Esophagus squamous epithelium (tissue), 5 donors: ENCODE measurements at places on chromosomes 7 and 10.

GRCh38 chr10:102599565-102600327, 44.5 kb upstream of the TRIM8 start:
- DNase-seq, result no peak

DNA sequence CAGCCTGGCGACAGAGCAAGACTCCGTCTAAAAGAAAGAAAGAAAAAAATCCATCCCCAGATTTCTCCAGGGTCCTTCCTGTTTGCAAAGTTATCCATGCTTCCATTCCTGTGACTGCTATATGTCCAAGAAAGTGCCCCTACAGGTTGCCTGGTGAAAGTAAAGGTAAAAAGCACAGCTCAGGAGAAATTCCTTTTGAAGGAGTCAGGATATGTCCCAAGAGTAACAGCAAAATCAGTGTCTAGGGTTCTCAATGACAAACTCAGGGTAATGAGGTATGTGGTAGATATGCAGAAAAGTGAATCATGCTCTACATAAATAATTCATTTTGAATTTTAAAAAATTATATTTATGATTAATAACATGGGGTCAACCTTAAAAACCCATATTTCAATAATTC, 91.5 kb downstream of the CTTNBP2 start:
- DNase-seq, result no peak

GRCh38 chr7:116798232-116798631, 64.2 kb upstream of the CAPZA2 start:
- no peak for DNase-seq

- DNase-seq, result no peak
These were observed 25.6 kb downstream of the FAM171A1 start for GRCh38 chr10:15345450-15345849.

- DNase-seq, result no peak
These were observed 458.6 kb upstream of the KLF6 start for GRCh38 chr10:4243651-4244050.

DNA sequence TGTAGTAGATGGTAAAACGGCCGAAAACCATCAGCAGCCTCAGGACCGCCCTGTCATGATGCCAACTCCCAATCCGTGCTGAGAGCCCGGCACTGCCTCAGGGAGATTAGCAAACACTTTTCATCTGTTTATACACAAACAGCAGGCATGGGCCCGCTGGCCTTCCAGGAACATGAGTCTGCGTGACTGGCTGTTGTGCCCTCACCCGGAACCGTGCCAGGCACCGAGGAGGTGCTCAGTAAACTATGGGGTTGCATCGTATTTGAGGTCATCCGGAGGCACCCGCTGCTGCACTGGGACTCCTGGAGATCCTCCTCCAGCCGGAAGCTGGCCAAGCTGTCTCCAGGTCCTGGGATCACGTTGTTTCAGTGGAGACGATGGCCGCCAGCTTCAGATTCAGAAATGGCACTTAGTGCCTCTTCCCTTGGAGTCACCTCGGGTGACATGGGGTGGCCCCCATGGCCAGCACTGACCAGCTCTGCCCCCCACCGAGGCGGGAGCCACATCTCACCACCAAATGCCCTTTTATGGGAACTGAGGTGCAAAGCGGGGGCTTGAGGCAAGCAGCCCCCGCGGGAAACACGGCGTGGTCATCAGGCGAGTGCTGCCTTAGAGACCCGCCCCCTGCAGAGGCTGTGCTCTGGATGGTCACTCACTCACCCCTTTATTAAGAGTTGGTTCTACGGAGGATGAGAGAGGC, 585.9 kb downstream of the PTPRN2 start:
- DNase-seq, result no peak

DNA sequence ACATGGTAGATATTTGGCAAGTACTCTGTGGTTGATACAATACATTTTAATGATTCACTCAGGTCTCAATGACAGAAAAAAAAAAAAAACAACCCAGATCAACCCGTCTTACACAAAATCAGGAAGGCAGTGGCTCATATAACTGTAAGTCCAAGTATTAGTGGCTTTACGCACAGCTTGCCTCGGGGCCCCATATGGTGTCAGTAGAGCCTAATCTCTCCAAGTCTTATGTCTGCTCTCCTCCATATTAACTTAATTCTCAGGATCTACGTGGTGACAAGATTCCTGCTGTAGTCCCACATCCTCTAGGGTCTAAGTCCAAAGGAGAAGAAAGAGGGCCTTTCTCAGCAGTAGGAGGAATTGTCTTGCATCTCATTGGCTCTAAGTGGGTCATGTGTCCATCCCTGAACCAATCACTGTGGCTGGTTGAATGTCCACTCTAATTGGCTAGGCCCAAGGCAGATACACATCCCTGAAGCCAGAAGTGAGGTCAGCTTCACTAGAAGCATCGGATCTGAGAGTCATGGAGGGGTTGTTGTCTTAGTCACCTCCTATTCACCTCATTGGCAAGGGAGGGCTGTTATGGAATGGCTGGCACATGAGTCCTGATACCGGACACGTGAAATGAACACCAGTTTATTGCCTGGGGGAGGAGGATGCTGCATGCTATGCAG, 20.5 kb upstream of the PLPP4 start:
- no peak for DNase-seq

DNA sequence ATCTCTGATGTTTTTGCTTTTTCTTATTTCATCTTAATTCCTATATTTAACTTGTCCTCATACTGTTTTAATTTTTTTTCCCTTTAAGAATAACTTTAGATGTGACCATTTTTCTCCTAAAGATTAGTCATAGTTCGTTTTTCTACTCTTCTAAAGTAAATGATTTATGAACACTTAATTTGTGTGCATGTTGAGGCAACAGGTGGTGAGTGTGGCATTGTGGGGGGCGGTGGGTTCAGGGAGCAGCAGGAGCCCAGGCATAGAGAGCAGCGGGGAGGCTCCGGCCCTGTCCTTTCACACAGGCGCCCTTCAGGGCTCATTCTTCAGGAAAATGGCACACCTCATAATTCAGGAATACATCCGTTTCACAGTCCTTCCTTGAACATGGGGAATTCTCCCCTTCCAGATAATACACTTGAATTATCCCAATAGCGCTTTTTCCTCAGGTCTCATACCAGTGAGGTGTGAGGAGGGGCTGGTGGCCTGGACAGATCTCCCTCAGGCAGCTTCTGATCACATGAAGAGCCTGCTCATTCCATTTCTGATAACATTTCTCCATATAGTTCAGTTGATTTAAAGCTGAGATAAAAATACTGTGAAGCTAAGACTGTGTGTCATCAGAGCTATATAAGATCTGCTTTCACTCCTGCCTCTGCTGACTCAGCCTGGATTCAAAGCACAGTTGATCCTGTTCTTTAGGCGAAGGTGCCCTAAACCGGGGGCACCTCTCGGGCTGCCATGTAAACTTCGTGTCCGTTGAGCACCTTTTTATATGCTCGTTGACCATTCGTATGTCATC, 40.2 kb downstream of the CUL1 start:
- no peak for DNase-seq

- no peak for DNase-seq
These were observed 43.5 kb upstream of the NKX6-2 start for GRCh38 chr10:132829403-132829802.

- no peak for DNase-seq
These were observed 23.8 kb downstream of the TMEM196 start for GRCh38 chr7:19749658-19750057.

DNA sequence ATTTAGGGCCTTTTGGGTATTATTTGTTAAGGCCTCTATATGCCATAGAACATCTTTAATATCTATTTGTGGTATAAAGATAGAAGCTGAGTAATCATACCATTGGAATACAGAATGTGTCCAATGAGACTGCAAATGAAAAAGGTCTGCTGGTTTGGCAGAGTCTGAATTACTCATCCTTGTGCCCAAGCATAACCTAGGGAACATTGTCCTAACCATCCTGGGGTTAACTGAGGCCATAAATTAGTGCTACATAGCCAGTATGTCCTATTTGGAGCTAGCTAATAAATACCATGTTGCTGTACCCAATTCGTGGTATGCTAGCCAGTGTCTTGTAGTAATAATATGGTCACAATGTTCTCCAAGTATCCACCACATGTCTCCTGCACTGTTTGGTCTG, 117.1 kb downstream of the ANKRD26 start:
- no peak for DNase-seq

DNA sequence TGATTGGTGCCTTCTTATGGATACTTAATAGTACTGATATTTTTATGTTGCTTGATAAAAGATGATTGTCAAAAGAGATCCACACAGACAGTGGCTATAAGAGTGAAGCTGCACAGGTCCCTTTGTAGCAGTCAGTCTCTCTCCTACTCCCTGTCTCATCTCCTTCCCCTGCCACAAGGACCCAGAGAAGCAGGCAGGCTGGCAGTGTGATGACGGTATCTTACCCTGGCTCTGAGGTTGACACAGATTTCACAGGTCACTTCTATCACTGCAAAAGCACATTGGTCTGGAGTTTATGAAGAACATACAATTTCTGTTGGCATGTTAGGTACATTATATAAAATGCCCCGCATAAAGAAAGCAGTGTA, 64.4 kb upstream of the AHR start:
- DNase-seq, result no peak

- no peak for DNase-seq
These were observed 258.6 kb downstream of the CXCL12 start for GRCh38 chr10:44126291-44126717.

GRCh38 chr10:29701306-29701705, 66.5 kb upstream of the SVIL start:
- DNase-seq, result no peak

GRCh38 chr10:47020471-47020870, 109.2 kb downstream of the PTPN20 start:
- DNase-seq, result no peak

GRCh38 chr10:132425029-132425756, 28.2 kb downstream of the PWWP2B start:
- no peak for DNase-seq

DNA sequence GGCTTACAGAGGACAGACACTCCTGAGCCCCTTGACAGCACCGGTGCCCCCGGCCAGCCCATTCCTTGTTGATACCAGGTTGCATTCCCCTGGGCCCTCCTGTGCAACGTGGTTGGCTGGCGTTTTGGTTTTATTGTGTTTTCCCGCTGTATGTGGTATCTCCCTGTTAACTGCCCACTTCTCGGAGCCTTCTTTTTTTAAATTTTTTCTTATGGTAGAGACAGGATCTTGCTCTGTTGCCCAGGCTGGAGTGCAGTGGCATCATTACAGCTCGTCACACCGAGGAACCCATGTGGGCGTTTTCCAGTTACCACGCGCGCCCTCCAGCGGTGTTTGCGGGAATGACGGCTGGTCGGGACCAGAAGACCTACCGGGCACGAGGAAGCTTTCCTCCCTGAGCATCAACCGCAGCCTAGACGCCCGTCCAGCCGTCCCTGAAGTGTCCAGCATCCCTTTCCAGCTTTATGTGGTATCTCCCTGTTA, 16.9 kb upstream of the ZFAND2A start:
- DNase-seq, result no peak

DNA sequence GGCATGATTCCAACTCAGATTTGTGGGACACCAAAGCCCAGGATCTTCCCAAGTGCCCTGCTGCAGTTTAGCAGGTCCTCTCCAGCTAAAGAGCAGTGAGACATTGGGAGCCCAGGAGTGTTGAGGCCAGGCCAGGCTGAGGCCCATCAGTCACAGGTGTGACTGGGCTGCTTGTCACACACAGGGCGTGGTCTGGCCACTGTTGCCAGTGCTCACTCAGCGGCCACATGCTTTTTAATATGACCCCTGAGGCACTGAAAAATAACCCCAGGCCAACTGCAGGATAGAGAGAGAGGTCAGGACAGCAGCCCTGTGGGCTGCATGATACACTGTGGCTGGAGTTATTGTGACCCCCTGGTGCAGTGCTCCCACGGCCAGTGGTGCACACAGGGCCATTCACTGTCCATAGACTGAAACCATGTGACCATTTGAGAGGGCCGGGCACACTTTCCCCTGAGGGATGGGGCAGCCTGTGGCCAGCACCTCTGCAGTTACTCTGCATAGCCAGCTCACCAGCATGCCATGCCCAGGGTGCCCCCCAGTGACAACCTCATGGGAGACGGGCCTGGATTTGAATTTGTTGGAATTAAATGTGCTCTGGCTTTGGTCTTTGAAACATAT, 4.2 kb downstream of the GDF2 start:
- DNase-seq, result no peak

DNA sequence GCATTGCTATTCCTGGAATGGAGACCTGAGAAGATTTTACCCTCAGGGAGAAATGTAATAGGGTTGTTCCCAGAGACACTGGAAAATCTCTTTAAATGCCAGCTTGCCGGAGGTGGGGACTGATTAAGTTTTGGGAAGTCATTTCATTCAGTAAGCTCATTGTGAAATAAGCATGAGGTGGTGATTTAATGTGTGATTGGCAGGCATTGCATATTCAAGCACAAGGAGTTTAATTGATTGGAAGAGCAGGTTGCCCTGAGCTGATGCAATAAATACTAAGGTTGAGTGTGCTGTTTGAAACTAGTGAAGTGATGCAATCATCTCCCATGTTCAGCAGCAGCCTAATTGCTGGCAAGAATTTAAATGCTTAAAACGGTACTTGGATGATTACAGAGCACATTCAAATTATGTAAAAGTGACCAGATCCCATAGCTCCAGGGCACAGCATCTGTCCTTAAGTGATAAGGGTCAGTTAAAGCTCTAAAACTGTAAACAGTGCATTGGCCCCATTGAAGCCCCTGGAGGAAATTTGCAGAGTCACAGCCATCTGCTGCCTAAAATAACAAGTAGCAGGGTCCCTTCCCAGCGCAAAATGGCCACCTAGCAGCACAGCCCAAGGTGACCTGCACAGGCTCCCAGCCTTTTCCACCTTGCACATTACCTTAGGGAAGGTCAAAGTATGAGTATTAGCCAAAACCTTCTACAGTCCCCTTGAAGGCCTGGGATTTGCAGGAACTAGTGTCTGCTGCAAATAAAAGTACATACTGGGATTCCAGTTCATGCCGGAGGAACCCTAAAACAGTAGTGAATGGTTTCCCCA, 92.1 kb downstream of the CCDC71L start:
- no peak for DNase-seq

DNA sequence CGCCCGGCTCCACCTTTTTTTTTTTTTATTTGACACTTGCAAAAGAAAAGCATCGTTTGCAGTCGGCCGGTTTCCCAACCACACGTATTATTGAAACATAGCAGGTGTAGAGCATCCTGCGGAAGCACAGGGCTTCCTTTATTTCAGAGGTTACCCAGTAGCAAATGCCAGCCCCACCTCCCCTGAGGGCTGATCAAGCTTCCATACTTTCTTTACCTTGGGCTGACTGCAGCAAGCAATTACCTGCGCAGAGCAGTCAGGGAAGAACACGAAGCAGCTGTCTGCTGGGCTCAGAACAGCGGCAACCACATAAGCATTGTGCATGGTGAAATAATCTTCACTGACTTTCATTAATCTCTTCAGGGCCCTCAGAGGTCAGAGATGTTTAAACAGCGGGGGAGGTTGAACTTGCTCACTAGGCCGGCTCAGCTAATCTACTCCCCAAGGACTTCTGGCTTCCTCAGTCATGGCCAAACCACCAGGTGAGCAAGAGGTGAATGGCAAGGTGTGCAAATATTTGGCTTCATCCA, 784.7 kb upstream of the AUTS2 start:
- DNase-seq, result no peak

GRCh38 chr7:69860486-69860885, 262.2 kb downstream of the AUTS2 start:
- DNase-seq, result no peak
